ENCODE measurements at places on chromosomes 4 and X.

GRCh38 chrX:123971982-123972381 is 10.5 kb downstream of the STAG2 start:
- no peak for DNase-seq

DNA sequence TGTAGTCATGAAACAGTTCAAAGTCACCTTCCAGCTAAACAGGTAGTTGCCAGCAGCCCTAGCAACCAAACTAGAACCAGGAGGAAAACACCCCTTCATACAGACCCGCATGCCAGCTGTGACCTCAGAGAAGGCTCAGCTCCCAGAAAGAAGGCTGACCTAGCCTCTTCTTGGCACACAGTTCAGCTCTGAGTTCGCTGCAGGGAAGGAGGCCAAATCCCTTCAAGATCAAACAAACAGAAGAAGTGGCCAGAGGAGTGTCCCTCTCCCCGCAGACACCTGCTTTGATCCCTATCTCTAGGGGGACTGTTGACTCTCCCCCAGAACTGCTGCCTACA is 56.0 kb downstream of the HADH start:
- no peak for DNase-seq

- no peak for DNase-seq
Observed at GRCh38 chr4:92529510-92529909, 225.7 kb downstream of the GRID2 start.

DNA sequence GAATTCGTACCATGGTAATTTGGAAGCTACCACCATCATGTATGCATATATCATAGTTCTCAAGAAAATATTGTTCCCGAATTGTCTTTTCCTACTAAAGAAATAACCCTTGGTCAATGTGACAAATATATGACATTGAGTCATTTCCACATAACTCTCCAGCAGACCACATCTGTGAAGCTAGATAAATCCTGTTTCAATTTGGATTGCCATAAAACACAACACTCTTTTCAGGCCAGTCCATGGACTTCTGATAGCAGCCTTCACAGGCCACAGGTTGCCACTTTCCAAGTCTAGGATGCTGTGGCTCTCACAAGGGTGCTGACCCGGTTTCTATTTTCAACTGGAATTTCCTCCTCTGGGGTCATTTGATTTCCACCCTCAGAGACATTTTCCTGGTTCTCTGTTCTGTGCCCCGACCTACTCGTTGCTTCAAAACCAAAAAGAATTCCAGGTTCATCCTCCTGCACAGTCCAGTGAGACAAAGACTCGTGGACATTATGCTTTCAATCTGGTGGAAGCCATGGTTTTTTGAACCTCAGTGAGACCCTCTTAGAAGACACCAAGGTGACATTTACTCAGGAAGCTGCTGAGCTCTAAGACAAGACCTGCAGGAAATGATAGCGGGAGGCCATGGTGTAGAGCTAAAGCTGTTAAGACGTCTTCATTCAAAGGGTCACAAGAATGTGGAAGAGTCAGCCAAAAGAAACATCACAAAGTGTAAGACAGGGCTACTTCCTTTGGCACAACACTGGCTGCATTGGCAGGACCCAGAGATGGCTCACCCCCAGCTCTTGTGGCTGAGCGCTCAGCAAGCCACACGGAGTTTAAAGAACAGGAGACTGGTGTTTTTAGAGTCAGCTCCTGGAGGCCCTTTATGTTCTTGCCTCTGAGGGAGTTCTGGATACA is 119.8 kb downstream of the AMELX start:
- no peak for DNase-seq

- no peak for DNase-seq
Observed at GRCh38 chr4:74042681-74043080, 4.2 kb upstream of the CXCL3 start.

GRCh38 chr4:113446019-113446418 is 315.5 kb downstream of the CAMK2D start:
- DNase-seq, result no peak

GRCh38 chrX:43968359-43968781 is 4.8 kb downstream of the NDP start:
- no peak for DNase-seq

GRCh38 chrX:109535578-109535977 is 1.1 kb upstream of the NXT2 start:
- DNase-seq, result no peak

GRCh38 chr4:154618708-154619315 is 6.4 kb upstream of the FGG start:
- no peak for DNase-seq

- DNase-seq, result no peak
Observed at GRCh38 chr4:106679063-106679462, 310.5 kb upstream of the GIMD1 start.

- DNase-seq, result no peak
Observed at GRCh38 chr4:100938698-100939097, 408.6 kb downstream of the PPP3CA start.

- DNase-seq, result no peak
Observed at GRCh38 chr4:110867251-110867960, 244.5 kb upstream of the PITX2 start.

DNA sequence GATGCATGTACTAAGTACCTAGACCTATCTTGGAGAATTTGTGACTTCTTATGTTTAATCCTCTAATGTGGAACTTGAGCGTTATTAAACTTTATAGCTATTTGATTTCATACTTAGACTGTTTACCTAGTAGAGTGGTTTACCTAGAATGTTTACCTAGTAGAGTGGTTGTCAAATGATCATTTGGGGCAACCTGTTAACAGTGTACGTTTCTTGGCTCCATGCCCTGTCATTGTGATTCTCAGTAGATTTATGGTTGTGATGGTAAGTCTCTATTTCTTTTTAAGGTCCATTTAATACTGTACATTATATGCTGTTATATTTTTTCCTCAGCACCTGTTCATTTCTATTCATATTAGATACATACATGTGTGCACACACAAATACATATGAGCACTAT is 233.0 kb upstream of the MAD2L1 start:
- DNase-seq, result no peak

DNA sequence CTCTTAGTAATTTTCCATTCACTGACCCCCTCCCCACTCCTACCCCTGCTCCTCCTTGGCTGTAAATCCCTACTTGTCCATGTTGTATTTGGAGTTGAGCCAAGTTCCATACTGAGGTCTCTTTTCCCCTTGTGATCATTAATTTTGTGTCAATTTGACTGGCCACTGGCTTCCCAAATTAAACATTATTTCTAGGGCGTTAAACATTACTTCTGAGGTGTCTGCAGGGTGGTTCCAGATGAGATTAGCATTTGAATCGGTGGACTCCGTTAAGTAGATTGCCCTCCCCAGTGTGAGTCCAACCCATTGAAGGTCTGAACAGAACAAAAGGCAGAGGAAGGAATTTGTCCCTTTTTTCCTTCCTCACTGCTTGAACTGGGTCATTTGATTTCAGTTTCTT is 25.7 kb downstream of the SLC39A8 start:
- DNase-seq, result no peak

All from fibroblast of skin of left biceps (primary cell).